Activated CD4-positive, CD25-positive, alpha-beta regulatory T cell treated with anti-CD3 and anti-CD28 coated beads, Interleukin-2, amount 50 U/mL, for 24 hours (primary cell): ENCODE measurements at places on chromosomes 11 and 22.

GRCh38 chr22:37196539-37197450 is 8.7 kb upstream of the C1QTNF6 start:
- no peak for ATAC-seq

DNA sequence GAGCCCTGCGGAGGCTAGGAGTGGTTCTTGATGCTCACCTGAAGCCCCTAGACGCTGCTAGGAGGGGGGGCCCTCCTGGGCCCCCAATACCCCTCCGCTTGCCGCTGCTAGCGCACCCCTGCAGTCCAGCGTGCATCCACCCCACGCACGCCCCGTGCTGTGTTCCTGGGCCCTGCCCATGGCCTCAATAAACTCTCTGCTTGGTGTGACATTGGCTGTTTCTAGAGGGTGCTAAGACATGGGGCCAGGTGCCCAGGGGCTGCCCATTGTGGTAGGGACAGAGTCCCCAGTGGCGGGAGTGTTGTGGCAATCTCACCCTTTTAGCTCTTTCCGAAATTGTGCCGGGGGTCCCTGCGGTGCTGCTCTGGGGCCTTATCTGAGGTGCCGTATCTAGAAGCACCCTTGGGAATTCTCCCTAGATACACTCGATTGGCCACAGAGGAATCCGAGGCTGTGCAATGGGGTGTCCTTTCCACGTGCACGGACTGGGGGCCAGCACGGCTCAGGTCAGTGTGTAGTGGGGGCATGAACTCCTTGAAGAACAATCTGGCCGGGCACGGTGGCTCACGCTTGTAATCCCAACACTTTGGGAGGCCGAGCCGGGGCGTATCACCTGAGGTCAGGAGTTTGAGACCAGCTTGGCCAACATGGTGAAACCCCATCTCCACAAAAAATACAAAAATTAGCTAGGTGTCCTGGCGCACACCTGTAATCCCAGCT is 10.9 kb downstream of the MAPK8IP2 start:
- ATAC-seq, result no peak

GRCh38 chr11:115256397-115257197 is 247.6 kb downstream of the CADM1 start:
- ATAC-seq, result no peak

DNA sequence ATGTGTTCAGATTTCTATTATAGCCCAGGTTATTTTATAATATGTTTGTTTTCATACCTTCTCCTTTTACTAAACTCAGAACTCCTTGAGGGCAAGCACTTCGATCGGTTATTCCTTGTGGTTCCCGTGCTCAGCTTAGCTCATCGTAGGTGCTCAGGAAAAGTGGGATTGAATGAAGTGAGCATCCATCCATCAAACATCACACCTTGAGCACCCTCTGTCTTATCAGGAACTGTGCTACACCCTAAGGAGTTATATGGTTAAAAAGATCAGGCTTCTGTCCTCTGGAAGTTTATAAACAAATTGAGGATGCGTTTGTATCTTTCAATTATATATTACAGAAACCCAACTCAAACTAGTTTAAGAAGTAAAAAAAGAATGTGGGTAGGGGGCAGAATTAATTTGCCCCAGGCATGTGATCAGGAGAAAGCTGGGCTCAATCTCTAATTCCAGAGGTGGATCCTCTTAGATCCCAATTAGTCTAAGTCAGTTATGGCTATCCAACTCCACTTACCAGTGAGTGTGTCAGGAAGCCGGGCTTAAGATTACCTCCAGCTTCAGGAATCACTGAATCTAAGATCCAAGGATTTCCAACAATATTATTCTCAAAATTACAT is 59.9 kb upstream of the RRAS2 start:
- no peak for ATAC-seq

DNA sequence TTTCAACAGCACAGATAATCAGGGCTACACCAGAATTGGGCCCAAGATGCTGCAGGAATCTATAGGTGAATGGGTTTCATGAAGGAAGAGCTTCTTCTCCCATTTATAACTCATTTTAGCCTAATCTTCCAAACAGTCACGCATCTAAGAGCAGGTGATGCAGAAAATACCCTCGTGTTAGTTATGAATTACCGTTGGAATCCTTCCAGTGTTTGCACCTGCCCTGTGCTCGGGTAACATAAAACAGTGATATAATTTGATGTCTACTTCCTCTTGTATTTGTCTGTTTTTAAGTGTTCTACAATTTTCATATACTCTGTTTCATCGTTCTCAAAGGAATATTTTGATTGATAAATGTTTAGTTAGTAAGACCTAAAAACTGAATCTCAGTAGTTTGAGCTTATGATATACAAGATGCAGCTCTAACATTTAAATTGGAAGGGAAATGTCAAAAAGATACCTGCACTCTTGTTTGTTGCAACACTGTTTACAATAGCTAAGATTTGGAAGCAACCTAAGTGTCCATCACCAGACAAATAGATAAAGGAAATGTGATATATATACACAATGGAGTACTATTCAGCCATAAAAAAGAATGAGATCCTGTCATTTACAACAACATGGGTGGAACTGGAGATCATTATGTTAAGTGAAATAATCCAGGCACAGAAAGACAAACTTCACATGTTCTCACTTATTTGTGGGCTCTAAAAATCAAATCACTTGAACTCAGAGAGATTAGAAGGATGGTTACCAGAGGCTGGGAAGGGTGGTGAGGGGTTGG is 42.1 kb downstream of the PPARA start:
- ATAC-seq, result no peak

DNA sequence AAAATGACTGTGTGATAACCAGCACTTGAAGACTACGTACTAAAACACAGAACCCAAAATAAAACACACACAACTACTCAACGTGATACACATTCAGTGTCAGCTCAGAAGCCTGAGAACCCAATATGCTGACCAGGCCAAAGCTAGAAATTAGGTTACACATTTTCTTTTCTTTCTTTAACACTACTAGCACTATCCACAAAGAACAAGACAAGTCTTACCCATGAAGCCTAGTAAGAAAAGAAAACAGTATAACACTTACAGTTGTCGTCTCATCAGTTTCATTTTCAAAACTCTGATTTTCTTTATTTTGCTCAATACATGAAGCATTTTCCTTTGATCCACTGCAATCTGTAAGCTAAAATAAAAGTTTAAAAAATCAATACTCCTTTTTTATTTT is 472.9 kb downstream of the DLG2 start:
- ATAC-seq, result no peak

- ATAC-seq, result peak; percentile 40
These were observed 17.1 kb upstream of the TOLLIP start for GRCh38 chr11:1326435-1327063.

GRCh38 chr11:132907651-132908413 is 624.5 kb downstream of the OPCML start:
- ATAC-seq, result no peak

- ATAC-seq, result no peak
These were observed 14.8 kb downstream of the ALG12 start for GRCh38 chr22:49903322-49904039.

DNA sequence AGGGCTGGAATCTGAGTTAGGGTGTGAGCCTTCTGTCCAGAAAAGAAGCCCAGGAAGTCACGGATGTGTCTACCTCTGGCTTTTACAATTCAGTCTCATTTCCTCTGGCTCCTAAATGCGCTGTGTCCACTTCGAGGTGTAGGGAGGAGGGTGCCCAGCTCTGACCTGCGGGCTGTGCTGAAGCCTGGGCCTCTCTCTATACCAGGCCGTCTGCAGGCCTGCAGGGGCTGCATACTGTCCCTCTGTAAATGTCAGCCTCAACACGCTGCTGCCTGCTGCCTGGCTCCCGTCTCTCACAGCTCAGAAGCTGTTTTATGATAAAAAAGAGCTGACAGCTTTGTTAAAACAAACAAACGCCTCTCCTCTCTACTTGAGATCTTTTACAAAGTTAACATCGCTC is 14.5 kb downstream of the ARVCF start:
- no peak for ATAC-seq

DNA sequence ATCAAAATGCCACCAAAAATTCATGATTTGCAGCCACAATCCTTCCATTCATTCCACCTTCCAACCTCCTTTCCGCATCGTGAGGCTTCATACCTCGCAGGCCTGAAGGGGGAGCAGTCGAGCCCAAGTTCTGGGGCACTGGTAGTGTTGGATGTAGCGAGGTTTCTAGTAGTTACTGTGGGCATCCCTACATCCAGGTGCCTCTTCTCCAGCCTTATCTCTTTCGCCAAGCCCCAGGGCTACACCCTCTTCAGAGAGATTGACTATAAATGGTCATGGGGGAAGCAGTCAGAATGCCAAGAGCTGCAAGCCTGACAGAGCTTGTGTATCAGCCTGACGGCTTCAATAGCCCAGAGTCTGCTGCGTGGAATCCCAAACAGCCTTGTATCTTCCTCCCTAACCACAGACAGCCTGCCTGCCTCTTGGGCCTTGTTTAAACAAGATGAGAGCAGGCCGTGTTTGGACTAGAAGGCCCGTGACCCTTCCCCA is 28.9 kb downstream of the CLMP start:
- no peak for ATAC-seq

- ATAC-seq, result no peak
These were observed 21.4 kb downstream of the UVRAG start for GRCh38 chr11:75836417-75836816.

DNA sequence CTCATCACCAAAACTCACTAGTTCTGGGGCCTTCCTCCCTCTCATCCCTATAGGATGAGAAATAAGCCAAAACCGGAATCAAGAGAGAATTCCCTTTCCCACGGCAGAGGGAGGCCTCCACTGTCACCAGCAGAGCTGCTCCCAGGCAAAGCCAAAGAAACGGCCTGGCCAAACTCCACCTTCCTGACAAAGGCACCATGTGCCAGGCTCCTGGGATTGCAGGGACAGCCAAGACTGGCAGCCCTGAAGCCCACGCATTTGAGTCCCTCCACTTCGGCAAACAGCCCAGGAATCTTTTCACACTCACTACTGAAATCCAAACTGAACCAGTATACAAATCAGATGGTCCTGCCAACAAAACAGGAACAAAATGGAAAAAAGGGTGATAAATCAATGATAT is 6.1 kb downstream of the SMCO4 start:
- no peak for ATAC-seq

- no peak for ATAC-seq
These were observed 5.3 kb upstream of the MALAT1 start for GRCh38 chr11:65493367-65494176.

DNA sequence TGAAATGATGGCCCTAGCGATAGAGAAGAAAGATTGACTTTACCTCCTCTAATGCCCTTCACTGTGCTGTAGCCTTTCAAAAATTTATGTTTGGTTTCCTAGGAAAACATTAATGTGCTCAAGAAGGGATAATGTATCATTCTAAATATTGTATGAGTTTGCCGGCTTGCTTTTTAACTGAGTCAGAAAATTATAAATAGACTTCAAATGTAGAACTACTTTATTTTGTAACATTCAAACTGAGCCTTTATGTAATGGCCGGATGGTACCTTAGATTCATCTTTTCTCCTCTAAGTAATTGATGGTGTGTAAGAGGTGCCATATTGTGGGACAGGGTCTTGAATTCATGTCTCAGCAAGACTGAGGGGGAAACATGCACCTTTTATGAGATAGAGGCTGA is 57.7 kb downstream of the BID start:
- ATAC-seq, result no peak

DNA sequence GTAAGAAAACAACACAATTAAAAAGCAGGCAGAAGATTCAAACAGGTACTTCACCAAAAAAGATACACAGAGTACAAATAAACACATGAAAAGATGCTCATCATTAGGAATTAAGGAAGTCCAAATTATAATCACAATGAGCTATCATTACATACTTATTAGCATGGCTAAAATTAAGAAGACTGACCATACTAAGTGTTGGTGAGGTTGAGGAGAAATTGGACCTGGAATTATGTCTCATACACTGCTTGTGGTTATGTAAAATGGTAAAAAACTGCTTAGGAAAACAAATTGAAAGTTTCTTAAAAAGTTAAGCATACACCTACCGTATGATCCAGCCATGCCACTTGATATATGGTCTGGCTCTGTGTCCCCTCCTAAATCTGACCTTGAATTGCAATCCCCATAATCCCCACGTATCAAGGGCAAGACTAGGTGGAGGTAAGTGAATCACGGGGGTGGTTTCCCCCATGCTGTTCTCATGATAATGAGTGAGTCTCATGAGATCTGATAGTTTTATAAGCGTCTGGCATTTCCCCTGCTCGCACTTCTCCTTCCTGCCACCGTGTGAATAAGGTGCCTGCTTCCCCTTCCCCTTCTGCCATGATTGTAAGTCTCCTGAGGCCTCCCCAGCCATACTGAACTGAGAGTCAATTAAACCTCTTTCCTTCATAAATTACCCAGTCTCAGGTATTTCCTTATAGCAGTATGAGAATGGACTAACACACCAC is 4.8 kb downstream of the SAAL1 start:
- no peak for ATAC-seq

DNA sequence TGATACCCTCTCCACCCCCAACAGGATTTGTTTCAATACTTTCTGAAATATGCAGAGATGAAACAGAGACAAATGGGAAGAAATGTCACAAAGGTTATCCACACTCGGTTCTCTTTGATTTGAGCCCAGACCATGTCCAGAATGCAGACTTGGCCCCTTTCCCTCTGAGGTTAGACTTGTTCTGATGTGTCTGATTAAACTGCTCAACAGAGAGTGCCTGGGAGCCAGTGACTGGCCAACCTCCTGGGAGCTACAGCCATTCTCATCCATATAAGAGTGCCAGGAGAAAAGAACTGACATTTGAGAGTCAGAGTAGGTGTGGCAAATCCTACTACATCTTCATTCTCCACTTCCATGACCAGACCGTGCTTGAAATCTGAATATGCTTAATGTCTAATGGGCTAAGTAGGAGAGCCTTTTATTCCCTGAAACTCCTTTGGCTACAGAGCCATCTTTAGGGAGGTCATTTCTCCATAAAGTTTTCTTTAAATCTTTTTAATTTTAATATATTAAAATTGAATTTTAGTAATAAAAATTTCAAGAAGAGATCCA is 201.4 kb downstream of the BLID start:
- ATAC-seq, result no peak

GRCh38 chr11:88534185-88534584 is 196.6 kb upstream of the CTSC start:
- ATAC-seq, result no peak

DNA sequence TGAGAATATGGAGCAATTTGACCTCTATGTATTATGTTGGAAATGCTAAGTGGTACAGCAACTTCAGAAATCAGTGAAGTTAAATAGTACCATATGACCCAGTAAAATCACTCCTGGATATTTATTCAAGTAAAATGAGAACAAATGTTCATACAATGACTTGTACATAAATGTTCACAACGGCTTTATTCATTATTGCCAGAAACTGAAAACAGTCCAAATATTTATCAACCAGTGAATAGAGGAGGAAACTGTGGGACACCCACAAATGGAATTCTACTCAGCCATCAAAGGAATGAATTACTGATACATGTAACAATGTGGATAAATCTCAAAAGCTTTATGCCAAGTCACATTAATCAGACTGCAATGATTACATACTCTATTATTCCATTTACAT is 416.3 kb downstream of the AASDHPPT start:
- no peak for ATAC-seq

GRCh38 chr11:75041263-75041662 is 52.5 kb downstream of the NEU3 start:
- ATAC-seq, result no peak
